T-helper 1 cell (primary cell): ENCODE measurements at places on chromosomes 3 and 15.

GRCh38 chr15:74127255-74127953 is 3.0 kb upstream of the ISLR2 start:
- DNase-seq, result peak; percentile 80

GRCh38 chr3:129610276-129610675 is 3.8 kb upstream of the PLXND1 start:
- no peak for DNase-seq

- DNase-seq, result no peak
Observed at GRCh38 chr3:123102826-123103225, 36.0 kb downstream of the PDIA5 start.

GRCh38 chr3:185658943-185659342 is 72.8 kb downstream of the SENP2 start:
- no peak for DNase-seq

DNA sequence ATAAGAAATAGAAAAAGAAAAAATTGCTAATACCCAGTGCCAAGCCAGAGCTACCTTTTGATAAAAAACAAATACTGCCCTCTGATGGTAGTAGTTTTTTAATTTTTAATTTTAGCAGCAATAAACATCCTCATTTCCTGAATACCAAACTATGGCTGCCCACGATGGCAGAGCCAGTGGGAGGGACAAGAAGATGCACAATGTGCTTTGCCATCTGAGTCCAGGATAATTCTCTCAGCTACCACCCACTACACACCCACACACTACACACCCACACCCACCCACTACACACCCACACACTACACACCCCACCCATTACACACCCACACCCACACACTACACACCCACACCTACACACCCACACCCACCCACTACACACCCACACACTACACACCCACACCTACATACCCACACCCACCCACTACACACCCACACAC is 17.8 kb downstream of the CEP19 start:
- peak; percentile 5 for DNase-seq

GRCh38 chr3:55558316-55558715 is 71.2 kb upstream of the WNT5A start:
- no peak for DNase-seq

DNA sequence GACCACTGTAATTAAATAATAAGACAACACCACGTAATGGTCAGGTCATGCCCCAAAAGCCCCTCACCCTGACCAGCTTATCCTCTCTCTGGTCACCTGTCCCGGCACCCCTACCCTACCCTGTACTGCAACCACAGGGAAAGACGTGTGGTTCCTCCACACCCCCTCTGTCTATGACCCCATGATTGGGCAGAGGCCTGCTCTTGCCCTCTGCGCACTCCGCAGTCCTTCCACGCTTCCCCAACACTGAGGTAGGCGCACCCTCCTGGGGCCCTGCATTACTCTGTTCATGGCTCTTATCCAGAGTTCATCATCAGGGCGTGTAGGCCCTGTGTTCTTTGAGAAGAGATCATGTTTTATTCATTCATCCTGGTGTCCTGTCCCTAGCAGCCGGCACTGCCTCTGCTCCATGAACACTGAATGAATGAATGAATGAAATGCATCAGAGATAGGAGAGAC is 33.8 kb downstream of the MGLL start:
- no peak for DNase-seq

DNA sequence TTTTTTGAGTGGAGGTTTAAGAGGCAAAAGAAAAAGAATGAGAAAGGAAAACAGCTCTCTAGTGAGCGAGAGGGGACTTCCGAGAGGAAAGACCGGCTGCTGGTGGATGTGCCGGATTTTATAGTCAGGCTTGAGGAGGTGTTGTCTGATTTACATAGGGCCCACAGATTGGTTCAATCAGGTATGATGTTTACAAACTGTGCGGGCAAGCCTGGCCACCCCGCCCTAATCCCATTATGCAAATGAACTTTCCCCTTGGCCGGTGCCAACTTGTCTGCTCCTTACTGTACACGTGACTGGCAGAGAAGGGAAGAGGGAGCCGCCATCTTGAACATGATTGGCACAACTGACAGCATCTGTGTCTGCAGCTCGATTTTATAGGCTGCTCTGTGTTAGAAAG is 44.7 kb downstream of the FAM43A start:
- no peak for DNase-seq

DNA sequence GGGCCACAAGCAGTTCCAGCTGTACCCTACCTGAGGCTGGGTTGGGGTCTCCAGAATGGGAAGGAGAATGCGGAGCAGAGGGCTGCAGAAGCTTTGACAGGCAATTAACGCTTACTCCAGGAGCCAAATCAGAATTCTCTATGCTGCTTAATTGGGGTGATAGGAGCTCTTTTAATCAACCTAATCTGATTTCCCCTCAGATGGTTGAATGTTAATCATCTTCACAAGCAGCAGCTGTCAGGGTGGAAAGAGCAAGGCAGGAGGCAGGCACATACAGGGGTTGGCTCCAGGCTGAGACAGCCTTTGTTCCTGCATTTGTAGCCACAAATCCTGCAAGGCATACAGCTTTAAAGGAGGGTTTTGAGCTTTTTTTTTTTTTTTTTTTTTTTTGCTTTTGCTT is 2.6 kb downstream of the CILP start:
- no peak for DNase-seq

- DNase-seq, result no peak
Observed at GRCh38 chr3:54215521-54215920, 93.2 kb downstream of the CACNA2D3 start.

DNA sequence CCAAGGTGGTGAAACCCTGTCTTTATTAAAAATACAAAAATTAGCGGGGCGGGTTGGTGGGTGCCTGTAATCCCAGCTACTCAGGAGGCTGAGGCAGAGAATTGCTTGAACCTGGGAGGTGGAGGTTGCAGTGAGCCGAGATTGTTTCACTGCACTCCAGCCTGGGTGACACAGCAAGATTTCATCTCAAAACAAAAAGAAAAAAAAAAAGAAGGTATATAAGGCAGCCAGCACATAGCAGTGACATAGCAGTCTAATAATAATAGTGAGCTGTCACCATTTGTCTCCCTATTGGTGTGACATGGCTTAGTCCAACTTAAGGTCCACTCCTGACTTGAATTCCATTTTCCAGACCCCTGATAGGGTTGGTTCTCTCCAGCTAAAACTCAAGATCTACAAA is 8.8 kb upstream of the LACTB start:
- DNase-seq, result no peak
